ENCODE measurements at places on chromosomes 11 and 22.
A peak's percentile ranks its signal among the peaks of the same experiment; 100 is the strongest.

- DNase-seq = no peak
Observed at GRCh38 chr11:38169286-38169685, 1571.2 kb upstream of the RAG2 start.

GRCh38 chr11:119155733-119156492 is 7.1 kb downstream of the ABCG4 start:
- peak; percentile 53 for DNase-seq

GRCh38 chr11:114061048-114061680 is 1.7 kb downstream of the ZBTB16 start:
- DNase-seq = peak; percentile 77

- DNase-seq = no peak
Observed at GRCh38 chr22:43377548-43377895, 34.3 kb upstream of the MPPED1 start.

GRCh38 chr11:46330563-46331281 is 16.5 kb upstream of the DGKZ start:
- peak; percentile 38 for DNase-seq

GRCh38 chr11:76241243-76242000 is 35.1 kb upstream of the WNT11 start:
- no peak for DNase-seq

- DNase-seq = no peak
Observed at GRCh38 chr22:30029512-30029911, 50.8 kb upstream of the HORMAD2 start.

DNA sequence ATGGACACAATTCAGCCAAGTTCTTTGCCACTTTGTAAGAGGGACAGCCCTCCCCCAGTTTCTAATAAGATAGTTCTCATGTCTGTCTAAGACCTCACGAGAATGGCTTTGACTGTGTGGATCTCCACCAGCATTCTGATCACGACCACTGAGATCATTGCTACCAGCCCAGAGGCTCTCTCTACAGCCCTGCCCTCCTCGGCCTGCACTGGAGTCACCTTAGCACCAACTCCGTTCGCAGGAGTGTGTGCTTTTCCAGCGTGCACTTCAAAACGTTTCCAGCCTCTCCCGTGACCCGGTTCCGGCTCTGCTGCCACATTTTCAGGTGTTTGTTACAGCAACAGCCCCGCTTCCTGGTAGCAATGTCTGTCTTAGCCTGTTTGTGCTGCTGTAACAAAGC is 26.2 kb downstream of the TSPAN32 start:
- DNase-seq = no peak
